Cardiac fibroblast (primary cell): ENCODE measurements at places on chromosomes 16 and 17.

- DNase-seq, result no peak
Measured at GRCh38 chr16:86928523-86929011, 350.2 kb downstream of the FOXL1 start.

DNA sequence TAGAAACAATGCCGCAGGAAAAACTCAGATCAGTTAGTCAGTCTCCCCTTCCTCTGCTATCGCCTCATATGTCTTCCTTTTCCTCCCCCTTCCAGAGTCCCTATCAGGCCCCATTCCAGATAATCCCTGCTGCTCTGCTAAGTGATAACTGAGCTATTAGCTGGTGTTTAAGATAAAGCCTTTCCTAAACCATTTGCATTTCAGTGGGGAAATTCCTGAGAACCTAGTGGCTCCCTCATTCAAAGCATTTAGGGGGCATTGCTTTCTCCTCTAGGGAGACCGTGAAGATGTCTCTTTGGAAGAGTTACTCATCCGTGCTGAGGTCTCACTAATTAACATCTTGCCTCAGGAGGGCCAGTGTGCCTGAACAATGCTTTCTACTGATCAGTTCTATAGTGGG, 401.6 kb downstream of the NPIPA7 start:
- DNase-seq, result no peak

- no peak for DNase-seq
Measured at GRCh38 chr17:20702692-20703091, 123.2 kb downstream of the CDRT15L2 start.

DNA sequence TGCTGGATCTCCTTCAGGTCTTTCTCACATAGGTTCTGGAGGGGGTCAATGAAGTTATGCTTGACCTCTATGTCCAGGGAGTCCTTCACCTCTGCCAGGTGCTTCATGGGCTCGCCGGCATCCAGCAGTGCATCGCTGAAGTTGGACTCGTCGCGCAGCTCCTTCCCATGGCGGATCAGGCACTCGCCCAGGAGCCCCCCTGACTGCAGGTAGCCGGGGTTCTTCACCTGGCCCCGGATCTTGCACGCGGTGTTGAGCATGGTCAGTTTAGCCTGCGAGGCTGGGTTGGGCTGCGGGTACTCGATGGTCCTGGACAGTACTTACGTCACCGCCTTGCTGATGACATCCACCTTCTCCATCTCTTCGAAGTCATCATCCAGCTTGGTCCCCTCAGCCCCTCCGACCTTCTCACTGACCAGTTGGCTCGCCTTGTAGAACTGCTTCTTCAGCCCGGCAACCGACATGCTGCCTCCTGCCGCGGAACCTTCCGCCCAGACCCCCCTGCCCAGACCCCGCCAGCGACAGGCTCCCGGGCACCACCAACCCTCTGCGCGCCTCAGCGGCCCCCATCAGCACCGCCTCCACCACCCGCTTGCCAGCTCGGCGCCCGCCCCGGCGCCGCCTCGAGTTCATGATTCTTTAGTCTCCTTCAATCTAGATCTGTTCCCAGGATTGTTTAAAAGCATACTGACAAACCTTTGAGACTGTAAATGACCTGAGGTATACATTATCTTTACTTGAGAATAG, 99.8 kb downstream of the KPNA2 start:
- no peak for DNase-seq

GRCh38 chr17:5123343-5124124, 7.7 kb downstream of the USP6 start:
- DNase-seq, result no peak

DNA sequence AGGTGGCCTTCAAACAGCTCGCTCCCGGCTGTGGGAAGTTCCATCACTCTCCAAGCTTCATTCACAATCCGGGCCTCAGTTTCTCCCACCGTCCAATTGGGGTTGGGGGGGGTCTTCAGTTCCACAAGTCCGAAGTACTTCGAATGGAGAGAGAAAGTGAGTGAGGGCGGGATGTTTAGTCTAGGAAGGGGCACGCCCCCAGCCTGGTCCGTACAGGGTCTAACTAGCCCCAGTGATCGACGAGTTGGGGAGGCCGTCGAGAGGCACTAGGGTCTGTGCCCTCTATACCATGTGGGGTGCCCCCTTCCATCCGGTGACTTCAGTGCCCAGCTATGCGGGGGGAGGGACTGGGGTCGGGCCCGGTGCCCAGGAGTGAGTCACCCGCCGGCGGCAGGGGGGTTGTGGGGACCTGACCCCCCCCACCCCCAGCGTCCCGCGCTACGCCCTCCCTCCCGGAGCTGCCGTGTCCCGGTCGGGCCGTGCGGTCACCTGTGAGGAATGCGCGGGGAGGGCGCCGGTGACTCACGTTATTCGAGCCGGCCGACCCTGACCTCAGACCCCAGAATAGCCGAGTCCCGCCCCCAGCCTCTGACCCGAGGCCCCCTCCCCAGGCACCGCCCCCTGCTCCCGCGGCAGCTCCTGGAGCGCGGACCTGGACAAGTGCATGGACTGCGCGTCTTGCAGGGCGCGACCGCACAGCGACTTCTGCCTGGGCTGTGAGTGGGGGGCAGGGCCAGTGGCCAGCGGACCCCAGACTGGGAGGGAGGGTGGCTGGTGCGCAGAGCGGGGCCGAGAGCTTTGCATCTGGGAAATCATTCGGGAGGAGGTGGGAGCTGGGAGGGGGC, 658 bp downstream of the TNFRSF12A start:
- peak; percentile 95 for DNase-seq

DNA sequence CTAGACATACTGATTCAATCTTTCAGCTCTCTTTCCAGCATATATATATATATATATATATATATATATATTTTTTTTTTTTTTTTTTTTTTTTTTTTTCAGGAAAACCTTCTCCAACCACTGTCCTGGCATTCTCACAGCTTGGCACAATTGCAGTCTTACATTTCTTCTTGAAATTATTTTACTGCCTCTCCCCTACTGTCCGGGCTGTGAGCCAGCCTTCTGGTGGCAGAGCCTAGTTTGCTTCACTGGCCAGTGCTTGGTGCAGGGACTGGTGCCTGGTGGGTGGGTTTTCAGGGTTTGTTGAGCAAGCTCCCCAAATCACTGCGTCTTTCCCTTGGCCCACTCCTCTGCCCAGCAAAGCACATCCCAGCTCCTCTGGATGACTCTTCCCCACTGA, 28.5 kb downstream of the PRSS54 start:
- DNase-seq, result no peak

- peak; percentile 50 for DNase-seq
Measured at GRCh38 chr16:50323335-50324011, 45.3 kb downstream of the BRD7 start.

DNA sequence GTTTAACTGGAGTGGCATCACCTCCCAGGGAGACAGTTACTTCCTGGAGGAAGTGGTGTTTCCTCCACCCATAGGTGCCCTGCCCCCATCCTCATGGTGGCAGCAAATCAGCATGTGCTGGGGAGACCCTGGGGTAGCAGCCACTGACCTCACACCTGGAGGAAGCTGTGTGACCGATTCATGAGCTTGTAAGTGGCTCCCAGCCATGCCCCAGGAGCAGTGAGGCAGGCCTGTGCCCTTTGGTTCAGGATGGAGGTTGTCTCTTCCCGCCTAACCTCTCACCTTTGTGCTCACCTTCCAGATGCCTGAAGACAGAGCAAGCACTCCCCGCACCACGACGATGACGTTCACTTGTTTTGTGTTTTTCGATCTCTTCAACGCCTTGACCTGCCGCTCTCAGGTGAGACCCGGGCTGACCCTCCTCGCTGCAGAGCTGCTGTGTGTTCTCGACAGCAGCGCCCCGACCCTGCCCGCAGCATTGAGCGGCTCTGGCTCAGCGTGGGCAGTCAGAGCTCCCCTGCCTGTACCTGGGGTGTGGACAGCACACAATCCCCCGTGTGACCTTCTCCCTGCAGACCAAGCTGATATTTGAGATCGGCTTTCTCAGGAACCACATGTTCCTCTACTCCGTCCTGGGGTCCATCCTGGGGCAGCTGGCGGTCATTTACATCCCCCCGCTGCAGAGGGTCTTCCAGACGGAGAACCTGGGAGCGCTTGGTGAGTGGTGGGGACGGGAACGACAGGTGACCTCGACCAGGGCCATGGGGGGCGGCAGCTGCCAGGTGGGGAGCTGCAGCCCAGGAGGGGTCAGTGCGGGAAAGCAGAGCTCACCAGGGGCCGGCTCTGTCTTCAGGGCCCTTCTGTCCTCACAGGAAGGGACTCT, 42.8 kb downstream of the MEAK7 start:
- DNase-seq, result no peak

- DNase-seq, result no peak
Measured at GRCh38 chr17:72409405-72410002, 288.7 kb downstream of the SOX9 start.

- peak; percentile 57 for DNase-seq
Measured at GRCh38 chr17:31273516-31273915, 23.5 kb downstream of the OMG start.

DNA sequence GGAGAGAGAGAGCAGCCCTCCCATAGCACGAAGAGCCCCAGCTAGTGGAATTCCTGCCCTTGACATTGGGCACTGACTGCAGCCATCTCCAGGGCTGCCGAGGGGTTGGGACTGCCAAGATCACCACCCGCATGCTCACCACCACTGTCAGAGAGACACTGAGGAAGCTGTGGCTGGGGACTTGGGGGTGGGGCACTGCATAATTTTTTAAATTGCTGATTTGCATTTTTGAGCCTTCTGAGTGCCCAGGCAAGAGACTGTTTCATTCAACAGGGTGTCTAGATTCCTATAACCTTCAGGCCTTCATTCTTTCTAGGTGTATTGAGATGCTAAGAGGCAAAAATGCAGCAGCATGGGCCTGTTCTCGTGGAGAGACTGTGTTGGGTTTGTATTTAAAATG, 9.0 kb upstream of the EPX start:
- DNase-seq, result no peak

GRCh38 chr17:57879437-57880085, 29.7 kb upstream of the MRPS23 start:
- no peak for DNase-seq

DNA sequence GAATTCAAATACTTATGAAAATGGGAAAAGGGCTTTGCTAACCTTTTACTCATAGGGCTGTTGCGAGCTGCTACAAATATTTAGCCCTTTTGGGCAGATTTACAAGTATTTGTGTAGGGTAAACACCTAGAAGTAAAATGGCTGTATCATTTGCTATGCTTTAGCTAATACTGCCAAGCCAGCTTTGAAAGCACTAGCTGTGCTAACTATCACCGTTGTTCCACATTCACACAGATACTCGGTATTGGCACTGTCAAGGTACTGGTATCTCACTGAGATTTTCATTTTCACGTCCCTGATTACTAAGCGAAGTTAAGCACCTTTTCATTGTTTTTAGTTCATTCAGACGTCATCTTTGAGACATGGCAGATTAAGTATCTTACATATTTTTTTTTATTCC, 84.8 kb downstream of the GLG1 start:
- no peak for DNase-seq

- DNase-seq, result no peak
Measured at GRCh38 chr17:36934692-36935630, 2.3 kb upstream of the LHX1 start.

DNA sequence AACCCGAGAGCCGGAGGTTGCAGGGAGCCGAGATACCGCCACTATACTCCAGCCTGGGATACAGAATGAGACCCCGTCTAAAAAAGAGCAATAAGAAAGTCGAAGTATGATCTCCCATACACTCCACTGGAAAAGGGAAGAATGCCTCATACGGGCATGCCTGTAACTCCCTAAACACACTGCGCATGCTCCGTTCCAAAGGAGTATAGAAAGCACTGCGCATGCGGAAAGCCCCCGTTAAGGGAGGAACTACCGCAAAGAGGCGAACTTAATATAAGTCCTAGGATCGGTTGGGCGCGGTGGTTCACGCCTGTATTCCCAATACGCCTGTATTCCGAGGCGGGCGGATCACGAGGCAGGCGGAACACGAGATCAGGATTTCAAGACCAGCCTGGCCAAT, 313.1 kb upstream of the ERCC4 start:
- no peak for DNase-seq

GRCh38 chr16:4496305-4496704, 20.1 kb downstream of the HMOX2 start:
- peak; percentile 59 for DNase-seq

DNA sequence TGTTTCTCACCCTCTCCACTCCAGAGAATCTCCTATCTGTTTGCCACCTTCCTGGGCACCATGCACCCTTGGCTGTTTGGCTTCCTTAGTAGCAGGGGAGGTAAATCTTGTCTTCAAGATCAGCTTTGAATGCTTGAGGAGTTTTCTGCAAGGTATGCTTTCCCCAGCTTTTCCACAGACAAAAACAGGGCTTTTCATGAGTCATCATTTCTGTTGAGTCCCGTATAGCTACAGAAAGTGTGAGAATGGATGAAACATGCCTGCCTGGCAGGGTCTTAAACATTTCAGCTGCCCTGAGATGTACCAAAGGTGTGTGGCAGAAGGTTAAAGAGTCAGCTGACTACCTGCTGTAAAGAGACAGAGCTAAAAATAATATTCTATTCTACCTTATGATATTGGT, 875.2 kb upstream of the EEF2KMT start:
- DNase-seq, result no peak

DNA sequence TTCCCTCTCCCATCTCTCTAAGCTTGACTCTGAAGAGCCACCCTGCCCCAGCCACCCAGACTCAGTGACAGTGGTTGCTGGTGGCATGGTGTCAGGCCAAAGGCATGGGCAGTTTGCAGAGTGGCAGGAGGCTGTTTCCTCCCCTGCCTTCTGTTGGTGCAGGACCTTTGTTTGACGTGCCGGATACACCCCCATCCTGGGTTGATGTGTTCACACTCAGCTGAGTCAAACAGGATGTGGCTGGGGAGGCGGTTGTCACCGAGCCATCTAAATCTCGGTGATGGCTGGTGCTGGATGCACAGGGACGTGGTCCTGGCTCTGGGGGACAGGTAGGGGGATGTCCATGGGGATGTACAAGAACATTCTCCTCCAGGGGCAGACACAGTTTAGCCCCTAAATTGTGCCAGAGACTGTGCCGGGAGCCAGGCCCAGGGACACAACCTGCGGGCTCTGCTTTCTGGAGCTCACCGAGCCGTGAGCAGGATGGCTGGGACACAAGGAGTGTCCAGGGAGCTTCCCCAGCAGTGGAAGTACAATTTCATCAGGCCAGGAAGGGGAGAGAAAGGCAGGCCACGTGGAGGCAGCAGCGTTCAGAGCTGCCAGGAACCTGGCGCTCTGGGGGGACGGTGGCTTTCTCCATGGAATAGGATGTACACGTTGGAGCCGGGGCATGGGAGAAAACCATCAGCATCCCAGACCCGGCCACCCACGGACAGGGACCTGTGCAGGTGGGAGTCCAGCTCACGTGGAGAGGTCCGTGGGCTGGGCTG, 264.2 kb downstream of the SEC14L1 start:
- peak; percentile 70 for DNase-seq

GRCh38 chr17:19873346-19873745, 5.6 kb upstream of the ULK2 start:
- no peak for DNase-seq

DNA sequence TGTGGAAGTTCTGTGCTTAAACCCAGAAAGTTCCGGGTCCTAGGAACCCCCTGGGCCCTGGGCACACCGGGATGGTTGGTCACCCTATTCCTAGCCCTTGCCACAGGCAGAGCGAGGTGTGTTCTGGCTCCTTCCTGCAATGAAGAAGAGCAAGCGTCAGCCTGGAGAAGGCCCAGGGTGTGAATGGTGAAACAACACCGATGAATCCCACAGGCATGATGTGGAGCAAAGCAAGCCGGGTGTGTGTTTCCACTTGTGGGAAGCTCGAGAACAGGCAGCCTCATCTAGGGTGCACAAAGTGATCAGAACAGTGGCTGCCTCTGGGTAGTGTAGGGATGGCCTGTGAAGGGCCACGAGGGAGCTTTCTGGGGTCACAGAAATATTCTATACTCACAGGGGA, 13.8 kb downstream of the KCNG4 start:
- no peak for DNase-seq
